NCI-H524 treated with DMSO at 0.1 percent for 48 hours (cell line): ENCODE measurements at places on chromosomes 1 and 21.

GRCh38 chr1:100721526-100722207, 2.1 kb downstream of the VCAM1 start:
- DNase-seq = no peak

GRCh38 chr21:15112858-15113257, 48.1 kb upstream of the NRIP1 start:
- DNase-seq = no peak

GRCh38 chr1:32954168-32954567, 10.4 kb downstream of the RNF19B start:
- no peak for DNase-seq

- DNase-seq = no peak
Measured at GRCh38 chr1:55382806-55383305, 167.7 kb upstream of the USP24 start.

DNA sequence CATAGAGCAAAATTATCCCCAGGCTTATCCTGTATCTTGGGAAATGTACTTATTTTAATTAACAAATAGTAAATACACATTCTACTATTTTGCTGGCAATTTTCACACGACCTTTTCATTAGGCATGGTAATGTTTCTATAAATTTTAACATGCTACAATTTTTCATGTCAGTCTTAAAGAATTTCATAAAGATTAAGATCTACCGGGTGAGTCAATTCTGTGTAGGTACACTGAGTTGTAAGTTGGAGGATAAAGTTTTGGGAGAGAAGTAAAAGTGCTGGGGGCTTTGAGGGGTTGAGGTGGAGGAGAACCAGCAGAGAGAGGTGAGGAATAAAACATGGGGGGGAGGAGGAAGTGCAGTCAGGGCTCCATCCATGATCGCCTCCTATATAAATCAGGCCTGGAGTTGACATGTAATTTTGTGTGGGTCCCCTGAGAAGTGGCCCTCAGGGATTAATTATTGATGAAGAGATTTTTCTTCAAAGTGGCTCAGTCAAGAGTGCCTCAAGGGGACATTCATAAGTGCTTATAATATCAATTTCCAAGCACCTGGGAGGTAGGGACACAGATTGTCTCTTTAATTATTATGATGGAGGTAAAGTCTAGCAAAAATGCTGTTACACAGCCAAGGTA, 7.2 kb downstream of the DPYD start:
- peak; percentile 65 for DNase-seq

DNA sequence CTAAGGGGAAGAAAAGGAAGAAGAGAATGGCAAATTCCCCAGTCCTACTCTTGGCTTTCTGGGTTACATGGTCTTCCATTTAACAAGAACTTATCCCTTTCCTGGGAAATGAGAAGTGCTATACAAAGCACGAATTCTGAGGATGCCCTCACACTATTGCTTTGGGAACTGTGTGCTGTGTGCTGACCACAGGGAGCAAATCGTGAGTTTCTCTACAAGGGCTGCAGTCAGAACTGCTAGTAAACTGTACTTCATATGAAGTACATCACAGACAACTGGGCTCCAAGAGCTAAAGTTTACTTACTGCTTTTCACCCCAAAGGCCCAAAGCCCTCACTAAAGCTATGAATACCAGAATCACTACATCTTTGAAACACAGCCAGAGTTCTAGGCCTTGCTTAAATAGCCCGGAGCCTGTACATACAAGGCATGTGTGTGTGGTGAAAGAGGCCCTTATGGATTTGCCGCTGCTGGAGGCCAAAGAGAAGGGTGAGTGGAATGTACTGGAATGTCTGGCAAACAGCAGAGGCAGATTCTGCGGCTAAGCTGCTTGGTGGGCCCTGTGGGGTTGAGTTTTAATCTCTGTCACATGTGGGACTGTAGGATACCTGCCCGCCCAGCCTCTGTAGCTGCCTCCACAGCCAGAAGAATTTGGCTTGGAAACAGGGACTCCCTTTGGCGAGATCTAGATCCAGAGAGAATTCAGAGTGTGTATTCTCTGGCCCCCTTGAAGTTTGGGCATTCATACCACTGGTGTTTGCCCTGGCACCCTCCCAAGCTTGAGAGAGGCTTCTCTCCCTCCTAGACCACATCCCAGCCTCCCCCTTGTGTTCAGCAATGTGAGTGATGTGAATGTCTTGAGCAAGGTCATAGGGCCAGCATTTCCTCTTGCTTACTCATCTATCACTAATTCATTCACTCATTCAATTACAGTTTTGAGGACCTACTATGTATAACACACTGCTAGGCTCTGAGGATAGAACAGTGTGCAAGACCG, 21.9 kb upstream of the TRIM67 start:
- DNase-seq = no peak

DNA sequence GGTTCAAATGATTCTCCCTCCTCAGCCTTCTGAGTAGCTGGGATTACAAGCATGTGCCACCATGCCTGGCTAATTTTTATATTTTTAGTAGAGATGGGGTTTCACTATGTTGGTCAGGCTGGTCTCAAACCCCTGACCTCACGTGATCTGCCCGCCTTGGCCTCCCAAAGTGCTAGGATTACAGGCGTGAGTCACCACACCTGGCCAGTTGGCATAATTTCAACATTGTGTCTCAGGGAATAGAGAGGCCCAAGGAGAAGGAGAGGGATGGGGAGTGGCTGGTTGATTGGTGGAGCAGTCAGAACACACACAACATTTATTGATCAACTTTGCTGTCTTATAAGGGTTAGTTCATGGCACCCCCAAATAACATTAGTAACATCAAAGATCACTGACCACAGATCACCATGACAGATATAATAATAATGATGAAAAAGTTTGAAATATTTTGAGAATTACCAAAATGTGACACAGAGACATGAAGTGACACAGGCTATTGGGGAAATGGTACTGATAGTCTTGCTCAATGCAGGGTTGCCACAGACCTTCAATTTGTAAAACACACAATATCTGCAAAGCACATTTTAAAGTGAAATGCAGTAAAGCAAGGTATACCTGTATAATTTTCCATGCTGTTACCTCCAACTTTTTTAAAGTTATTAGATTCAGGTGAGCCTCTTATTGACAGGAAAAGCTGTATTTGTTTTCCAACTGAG, 15.8 kb upstream of the CYB5R1 start:
- DNase-seq = no peak

GRCh38 chr1:194024659-194025058, 838.2 kb upstream of the B3GALT2 start:
- DNase-seq = no peak

DNA sequence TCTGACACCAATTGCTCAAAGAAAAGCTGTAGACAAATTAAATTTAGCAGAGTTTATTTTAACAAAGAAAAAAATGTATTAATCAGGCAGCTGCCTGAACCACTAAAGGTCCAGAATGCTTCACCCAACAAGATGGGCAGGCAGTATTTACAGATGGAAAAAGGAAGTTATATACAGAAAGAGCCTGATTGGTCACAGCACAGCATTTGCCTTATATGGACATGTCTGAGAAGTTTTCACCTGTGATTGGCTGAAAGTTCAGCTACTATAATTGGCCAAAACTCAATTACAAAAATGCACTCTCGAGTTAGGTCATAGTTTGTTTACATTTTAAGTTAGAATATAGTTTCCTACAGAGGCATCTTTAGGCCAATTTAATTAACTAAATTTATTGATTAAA, 15.1 kb upstream of the FMO1 start:
- DNase-seq = no peak

GRCh38 chr1:100969327-100969726, 56.3 kb downstream of the DPH5 start:
- no peak for DNase-seq

- DNase-seq = no peak
Measured at GRCh38 chr1:195933835-195934234, 674.4 kb downstream of the KCNT2 start.

GRCh38 chr1:93765099-93765498, 83.5 kb upstream of the BCAR3 start:
- DNase-seq = no peak

DNA sequence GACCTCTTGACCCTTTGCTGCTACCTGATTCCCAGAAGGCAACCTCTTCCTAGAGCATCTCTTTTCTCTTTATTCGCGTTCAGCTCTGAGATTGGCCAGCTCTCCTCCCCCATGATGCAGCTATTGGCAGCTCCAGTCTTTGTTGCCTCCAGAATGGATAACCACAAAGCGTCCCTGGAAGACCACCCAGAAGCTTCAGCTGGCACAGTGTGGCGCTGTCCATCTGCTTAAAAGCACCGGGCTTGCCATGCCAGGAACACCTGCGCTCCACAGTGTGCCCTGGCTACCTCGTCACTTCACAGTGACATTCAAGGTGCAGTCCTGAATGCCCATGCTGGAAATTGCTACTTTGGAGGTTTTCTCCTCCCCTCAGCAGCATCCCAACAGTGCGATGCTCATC, 353.9 kb downstream of the LMO4 start:
- DNase-seq = no peak
